ENCODE measurements at places on chromosomes 16 and 17.

GRCh38 chr17:76542984-76543383, 3.1 kb downstream of the PRCD start:
- no peak for DNase-seq

GRCh38 chr17:78780335-78780734, 1.7 kb downstream of the CYTH1 start:
- DNase-seq: no peak

- DNase-seq: peak; percentile 34
These were observed at the start of gene DUS1L for GRCh38 chr17:82065638-82066303. Gene DUS1L, minus strand, starts transcription at chr17:82065804. Its CDS starts 745 bp downstream, at chr17:82065059.

DNA sequence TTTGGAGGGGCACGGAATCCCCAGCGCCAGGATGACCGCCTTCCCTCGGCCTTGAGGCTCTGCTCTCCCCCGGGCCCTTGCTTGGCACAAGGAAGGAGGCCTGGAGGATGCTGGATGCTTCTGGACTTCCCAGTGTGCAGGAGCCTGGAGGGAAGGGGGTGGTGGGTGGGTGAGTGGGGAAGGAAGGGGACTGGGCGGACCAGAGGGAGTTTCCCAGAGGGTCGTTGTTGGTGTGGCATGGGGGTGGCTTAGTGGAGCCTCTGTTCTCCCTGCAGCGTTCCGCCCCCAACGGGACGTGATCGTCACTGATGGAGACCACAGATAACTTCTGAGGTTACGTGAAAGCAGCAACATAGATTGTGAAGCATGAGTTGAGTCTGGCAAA, 140.0 kb downstream of the IRF8 start:
- DNase-seq: no peak

DNA sequence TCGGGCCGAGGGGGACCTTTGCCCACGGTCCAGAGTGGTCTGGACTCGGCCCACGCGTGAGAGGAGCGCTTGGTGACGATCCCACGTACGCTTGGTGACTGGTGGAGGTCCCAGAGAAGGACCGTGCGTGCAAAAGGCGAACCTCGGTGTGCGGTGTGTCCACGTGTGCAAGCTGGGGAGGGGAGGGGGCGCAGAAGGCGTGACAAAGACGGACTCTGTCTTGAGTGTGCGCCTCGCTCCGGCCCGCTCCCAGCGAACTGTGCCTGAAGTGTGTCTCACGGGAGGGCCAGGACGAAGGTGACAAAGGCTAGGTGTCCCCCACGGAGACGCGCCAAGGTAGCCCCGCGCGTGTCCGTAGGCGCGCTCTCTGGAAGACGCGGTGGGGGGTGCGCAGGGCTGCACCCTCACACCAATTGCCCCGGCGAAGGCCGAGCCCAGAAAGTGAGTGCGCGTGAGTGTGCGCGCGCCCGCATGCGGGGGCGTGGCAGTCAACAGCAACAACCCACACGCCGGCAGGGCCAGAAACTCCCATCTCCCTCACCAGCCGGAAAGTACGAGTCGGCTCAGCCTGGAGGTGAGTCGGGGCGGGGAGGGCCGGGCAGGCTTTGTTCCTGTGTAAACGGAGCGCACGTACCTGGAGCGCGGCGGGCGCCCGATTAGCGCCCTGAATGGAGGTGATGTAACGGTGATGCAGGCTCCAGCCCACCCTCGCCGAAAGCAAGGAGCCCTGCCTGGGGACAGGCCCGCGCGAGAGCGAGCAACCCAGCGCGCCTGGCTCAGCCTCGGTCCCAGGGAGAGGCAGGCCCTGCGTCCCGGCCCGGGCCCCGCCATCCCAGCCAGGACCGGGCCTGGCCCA, at the start of gene GPRC5C:
TSS of gene GPRC5C (plus strand) at position 521 of the 856 bp plus-strand sequence. CDS start 7,689 bp downstream, outside the sequence.
- DNase-seq: peak; percentile 96

Data from Caki2 (cell line).